ENCODE measurements at places on chromosomes 6 and 20.

- no peak for DNase-seq
Measured at GRCh38 chr20:50992336-50992732, 30.6 kb downstream of the KCNG1 start.

DNA sequence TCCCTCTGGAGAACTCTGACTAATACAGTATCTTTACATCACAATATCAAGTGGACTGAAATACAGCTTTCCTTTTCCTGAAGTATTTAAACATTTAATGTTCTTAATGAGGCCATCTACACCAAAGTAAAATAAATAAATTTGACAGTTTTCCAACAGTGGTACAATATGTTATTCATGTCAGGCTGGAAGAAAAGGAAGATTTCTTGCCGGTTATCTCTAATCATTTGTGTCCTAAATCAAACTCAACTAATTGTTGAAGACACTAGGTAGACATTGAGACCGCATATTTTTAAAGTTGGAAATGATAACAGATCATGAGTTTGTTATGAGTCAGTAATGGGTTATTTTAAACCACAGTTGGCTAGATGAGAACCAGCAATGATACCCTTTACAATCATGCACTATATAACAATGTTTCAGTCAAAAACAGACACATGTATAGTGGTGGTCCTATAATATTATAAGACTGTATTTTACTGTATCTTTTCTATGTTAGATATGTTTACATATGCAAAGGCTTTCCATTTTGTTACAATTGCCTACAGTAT lies 241.6 kb downstream of the LMBRD1 start:
- no peak for DNase-seq

- no peak for DNase-seq
Measured at GRCh38 chr6:160883999-160884398, 107.6 kb upstream of the MAP3K4 start.

DNA sequence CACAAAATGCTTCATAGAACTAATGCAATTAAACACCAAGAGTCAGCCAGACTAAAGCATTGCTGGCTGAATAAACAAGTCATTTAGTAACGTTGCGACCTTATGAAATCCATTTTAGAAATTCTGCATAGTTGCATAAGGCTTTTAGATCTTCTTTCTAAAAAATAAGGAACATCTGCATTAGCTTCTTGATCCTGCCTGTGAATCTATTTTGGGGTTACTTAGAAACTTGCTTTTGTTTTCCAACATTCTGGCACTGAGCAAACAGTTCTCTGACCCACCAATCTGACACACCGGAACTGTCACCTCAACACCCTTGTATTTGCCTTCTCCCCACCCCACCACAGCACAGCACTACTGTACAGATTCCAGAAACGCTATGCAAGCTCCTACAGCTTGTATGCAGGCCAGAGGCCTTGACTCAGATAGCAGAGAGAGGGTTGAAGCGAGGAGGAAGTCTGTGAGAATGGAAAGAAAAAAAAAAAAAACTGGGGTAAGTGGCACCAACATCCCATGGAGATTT lies 55.0 kb downstream of the KIF13A start:
- DNase-seq = no peak

DNA sequence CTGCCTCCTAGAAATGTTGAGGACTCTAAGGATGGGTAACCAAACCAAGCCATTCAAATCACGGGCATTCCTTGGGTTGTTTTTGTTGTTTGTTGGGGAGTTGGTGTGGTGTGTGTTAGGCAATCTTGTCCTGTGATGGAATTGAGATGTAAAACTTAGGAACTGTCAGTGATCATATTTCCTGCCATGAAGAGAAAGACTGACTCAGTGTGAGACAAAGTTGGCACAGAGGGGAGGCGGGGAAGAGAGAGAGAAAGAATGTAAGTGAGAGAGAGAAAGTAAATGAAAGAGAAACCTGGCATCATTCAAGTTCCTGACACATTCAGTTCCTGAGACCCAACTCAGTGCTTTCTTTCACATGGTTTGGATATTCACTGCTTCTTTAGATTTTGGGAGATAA lies 21.6 kb upstream of the FBXO30 start:
- no peak for DNase-seq

GRCh38 chr6:111559188-111560097 lies 46.2 kb downstream of the TRAF3IP2 start:
- no peak for DNase-seq

GRCh38 chr6:107941627-107942026 lies 16.4 kb downstream of the SEC63 start:
- peak; percentile 31 for DNase-seq

- DNase-seq = no peak
Measured at GRCh38 chr6:109269057-109269456, 113.2 kb downstream of the CD164 start.

GRCh38 chr6:150627585-150628025 lies 27.9 kb downstream of the PLEKHG1 start:
- no peak for DNase-seq

- peak; percentile 41 for DNase-seq
Measured at GRCh38 chr6:155327326-155328073, 13.2 kb upstream of the TFB1M start.

DNA sequence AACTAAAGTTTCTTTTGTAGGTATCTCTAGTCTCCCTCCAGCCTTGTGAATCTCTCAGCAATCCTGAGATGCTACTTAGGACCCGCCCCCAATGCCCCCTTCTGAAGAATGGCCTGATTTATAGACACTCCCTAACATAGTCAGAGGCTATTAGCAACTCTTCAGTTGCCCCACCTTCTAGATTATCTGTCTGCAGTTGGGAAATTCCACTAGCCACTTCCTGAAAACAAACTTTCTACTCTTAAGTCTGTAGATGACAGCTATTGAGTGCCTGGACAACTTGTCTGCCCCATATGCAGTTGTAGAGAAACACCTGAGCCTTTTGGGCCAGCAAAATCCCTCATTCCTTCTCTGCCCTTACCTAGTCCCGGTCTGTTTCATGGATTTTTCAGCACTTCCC lies 188.2 kb upstream of the PREP start:
- DNase-seq = no peak

- DNase-seq = no peak
Measured at GRCh38 chr20:51627586-51627985, 85.1 kb upstream of the NFATC2 start.

GRCh38 chr6:135901774-135902524 lies 50.4 kb downstream of the PDE7B start:
- no peak for DNase-seq

DNA sequence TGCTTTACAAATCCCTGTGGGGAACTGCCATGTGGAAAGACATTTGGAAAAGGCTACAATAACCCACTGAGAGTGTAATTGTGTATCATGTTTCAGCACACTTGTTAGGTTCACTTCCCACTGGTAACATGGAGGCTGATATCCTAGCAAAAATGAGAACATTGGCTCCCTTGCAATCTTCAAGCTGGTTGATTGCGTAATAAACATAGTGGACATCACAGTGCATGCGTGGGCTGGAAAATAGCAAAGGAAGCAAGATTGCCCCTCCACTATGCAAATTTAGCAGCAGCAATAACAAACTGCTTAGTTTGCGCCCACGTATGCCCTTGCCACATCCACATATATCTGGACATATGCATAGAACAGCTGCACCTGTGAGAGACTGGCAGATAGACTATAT lies 410.2 kb downstream of the MEI4 start:
- no peak for DNase-seq

DNA sequence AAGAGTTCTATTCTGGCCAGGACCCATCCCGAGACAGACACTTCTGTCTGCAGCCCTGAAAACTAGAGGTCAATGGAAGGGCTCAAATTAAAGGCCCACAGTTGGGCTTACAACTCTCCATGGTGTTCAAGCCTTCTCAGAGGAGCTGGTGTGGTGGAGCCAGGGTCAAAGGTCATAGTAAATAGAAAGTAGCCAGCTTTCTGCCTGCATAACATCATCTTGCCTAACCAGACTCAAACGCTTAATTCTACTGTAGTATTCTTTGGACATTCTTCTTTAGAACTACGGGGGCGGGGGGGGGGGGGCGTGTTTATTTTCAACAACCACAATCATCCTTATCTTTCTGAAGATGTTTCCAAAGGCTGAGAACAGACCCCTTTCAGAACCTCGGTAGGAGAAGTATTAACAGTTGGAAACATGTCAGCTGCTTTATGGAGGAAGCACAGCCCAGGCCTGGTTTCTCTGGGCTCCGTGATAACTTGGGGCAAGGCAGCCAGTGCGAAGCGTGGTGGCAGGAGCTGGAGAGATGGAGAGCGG lies 1.5 kb upstream of the RREB1 start:
- DNase-seq = no peak

- DNase-seq = no peak
Measured at GRCh38 chr20:31757254-31757653, 18.2 kb downstream of the TPX2 start.

DNA sequence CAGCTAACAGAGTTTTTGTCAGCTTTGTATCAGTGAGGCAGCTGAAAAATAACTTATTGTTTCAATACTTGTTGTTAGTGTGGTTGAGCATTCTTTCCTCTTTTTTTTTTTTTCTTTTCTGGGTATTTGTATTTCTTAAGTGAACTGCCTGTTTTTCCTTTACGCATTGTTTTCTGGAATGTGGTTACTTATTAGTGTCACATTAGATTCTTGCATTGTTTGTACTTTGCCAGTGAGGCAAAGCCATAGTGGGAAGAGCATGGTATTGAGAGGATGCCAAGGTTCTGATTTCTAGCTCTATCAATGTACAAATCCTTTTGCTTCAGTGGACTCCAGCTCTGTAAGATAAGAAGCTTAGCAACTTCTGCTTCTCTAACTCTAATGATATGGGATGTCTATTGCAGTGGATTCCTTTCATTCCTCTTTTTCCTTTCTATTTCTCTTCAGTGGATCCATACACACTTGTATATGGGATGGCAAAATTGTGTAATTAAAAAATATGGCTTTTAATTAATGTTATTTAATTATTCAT lies 3.9 kb downstream of the CDKAL1 start:
- no peak for DNase-seq

DNA sequence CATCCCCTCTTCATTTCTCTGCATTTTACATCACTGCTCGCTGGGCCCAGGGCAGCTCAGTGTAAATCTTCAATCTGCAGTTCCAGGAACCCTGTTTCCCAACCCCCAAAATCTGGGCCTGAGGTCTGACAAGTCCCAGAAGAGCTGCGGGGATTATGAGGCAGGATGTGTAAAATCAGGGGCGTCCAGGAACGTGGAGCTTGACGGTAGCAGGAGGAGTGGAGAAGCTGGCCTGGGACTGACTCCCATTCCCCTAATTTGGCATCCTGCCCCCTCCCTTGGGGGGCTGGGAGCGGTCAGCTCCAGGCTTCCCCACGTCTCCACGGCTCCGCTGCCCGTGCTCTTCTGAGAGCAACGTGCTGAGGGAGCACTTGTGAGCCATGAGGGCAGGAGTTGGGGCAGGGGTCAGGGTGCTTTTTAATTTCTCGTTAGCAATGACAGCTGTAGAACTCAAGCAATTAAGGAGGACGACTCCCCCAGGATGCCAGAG lies 23.4 kb upstream of the VEGFA start:
- no peak for DNase-seq

DNA sequence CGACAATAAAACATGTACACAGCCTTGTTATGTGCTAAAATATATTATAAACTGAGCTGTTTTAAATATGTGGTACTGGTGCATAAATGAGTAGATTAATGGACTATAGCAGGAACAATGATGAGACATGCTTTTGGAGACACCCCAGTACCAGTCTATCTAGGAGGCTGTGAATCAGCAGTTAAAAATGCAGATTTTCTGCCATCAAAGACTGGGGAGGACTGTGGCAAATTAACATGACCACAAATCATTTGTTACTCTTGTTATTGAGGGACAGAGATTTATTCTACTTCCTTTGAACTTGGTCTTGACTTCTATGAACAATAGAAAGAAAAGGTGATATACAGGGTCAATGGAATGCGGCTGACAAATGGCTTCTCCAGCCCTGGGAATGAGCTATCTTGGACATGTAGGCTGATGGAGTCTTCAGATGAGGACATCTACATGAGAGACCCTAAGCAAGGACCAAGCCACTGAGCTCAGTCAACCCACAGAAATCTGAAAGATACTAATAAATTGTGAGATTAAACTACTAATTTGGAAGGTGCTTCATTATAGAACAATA lies 551.7 kb upstream of the GJE1 start:
- no peak for DNase-seq

GRCh38 chr20:49395183-49395582 lies 87.3 kb downstream of the KCNB1 start:
- DNase-seq = no peak

DNA sequence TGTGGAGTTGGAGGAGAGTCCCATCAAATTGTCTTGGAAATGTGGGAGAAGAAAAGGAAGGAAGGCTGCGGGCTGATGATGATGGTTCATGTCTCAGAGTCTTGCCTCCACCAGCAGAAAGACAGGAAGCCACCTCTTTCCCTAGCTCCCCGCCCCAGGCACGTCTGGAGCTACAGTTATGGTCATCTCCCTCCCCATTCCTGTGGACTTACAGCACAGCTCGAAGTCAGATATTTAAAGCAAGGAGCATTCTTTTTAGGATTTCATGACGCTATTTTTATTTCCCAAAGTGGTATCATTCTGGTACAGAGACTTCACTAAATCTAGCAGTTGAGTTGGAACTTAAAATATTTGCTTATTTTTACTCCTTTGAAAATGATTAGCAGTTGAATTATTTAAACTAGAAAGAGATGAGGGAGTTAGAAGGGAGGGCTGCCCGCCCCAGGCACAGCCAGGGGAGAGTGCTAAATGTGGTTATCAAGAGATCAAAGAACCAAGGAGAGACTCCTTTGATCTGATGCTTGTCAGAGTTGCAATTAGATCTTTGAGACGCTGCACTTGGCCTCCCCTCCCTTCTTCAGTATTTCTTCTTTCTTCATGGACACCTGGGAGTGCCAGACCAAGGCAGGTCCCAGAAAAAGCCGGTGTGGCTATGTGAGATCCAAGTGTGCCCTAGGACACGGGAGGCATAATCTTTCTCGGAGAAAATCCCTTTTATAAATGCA lies 199.9 kb upstream of the SOX4 start:
- DNase-seq = no peak

DNA sequence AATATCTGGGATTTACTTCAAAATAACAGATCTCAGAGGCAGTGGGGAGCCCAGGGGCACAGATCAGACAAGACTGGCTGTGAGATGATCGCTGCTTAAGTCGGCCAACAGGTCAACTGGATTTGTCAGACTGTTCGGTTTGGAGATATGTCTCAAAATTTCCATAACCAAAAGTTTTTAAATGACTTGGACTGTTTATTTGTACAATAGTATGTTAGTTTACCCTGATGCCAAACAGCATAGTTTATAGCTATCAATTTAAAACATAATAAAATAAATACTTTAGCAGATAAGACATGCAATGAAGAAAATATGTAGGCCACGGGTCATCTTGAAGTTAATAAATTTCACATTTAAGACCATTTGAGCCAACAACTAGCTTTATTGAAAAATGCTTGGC lies 126.7 kb downstream of the IRF4 start:
- DNase-seq = no peak

GRCh38 chr6:49790341-49790740 lies 3.3 kb upstream of the PGK2 start:
- DNase-seq = no peak

- DNase-seq = no peak
Measured at GRCh38 chr20:51535075-51535386, 7.5 kb downstream of the NFATC2 start.
